ENCODE measurements at places on chromosomes 4 and X.

DNA sequence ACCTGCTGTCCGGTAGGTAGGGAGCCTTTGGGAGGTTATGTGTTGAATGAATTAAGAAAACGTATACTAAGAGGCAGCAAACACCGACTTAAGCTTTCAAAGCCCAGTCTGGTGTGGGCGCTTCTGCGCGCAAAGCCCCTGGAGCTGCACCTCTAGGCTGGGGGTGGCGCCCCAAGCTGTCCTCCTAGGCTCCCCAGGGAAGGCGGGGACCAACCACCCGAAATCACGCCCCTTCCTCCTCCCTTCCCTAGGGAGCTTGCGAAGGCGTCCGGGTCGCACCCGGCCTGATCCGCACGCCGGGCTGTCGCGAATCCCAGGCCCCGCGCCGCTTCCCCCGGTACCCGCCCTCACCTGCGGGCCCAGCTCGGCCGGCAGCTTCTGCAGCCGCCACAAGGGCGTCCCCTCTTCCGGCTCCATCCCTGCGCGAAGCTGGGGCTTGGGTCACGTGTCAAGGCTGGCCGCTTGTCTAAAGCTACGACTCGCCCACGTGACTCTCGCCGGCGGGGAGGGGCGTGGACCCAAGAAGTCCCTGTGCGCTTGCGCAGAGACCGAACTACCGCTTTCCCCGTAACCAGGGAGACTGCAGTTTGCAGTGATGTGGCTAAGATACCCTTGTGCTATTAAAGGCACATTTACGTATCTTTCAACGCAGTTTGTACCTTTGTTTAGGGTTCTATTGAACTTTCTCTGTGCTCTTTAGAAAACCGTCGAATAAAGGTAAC, at the start of gene COMMD8:
Gene COMMD8 (minus strand): TSS at position 468 of the 722 bp plus-strand sequence. CDS start 51 bp downstream, at position 417.
- DNase-seq = peak; percentile 83

DNA sequence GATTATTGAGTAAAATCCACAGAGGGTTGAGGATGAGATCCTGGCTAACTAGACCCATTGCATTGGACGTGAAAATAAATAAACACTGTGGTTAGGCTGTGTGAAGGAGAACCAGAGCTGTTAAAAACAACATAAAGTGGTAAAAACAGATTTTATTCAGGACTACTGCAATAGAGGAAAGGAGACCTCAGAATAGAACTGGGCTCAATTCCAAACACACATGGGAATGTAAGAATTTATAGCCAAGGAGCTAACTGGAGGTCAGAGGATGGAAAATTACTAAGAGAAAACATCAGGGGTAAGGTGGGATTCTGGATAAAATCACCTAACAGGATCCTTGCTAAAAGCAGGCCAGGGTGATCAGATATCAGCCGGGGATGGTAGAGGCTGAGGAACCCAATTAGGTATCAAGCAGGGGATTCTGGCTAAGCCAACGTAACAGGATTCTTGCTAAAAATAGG, 112.4 kb downstream of the RNF150 start:
- DNase-seq = no peak

DNA sequence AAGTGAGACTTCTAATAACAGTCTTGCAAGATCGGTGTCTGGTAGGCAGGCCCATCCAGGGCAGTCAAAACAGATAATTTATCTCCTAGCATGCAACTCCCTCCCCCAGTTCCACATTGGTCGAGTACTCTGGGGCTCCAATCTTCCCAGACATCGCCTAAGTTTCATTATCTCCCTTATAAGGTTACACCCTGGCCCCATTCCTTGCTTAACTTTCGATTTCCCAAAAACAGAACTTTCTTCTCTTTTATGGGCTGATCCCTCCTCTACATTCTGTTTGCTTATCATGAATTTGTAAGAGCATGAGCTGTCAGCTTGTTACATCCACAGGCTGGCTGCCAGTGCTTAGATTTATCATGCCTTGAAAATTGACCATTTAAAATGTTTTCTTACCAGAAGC, 471.3 kb downstream of the TECRL start:
- DNase-seq = no peak

- no peak for DNase-seq
Measured at GRCh38 chr4:129403848-129404247, 307.9 kb downstream of the C4orf33 start.

GRCh38 chr4:47238667-47239066, 207.3 kb downstream of the GABRB1 start:
- no peak for DNase-seq

GRCh38 chrX:71453056-71453455, 79.8 kb upstream of the OGT start:
- no peak for DNase-seq

GRCh38 chr4:148162991-148163390, 279.2 kb downstream of the NR3C2 start:
- no peak for DNase-seq

GRCh38 chr4:139266583-139267257, 13.3 kb downstream of the MGARP start:
- DNase-seq = peak; percentile 58

DNA sequence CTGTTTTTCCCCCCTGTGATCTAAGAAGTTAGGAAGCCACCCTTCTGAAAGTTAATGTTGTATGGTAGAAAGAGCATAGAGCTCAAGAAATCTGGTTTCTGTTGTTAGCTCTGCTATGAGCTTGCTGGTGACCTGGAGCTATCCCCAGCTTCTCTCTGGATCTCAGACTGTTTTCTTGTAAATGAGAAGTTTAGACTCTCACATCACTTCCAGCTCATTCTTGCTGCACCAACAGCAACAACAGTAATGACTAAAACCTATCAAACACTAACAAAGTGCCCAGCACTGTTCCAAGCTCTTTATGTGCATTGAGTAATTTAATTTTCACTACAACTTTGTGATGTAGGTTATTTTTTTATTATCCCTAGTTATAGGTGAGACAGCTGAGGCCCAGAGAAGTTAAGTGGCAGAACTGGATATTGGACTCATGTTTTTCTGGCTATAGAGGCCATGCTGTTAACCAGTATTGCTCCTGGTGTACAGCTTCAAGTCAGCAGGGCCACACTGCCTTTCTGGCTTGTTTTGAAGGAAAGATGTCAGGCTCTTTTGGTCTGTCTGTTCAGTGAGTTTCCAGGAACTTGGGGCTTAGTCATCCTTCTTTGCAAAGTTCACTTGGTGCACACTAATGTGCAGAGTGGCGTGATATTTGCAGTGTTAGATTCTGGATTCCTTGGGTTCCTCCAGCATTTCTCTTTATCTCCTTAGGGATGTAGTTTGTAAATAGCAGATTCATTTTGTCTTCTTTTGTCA, 27.8 kb upstream of the TMEM164 start:
- no peak for DNase-seq

GRCh38 chr4:151573474-151573873, 164.5 kb downstream of the FHIP1A start:
- DNase-seq = no peak

GRCh38 chr4:122712782-122713181, 19.7 kb upstream of the BBS12 start:
- DNase-seq = no peak

- peak; percentile 2 for DNase-seq
Measured at GRCh38 chrX:51148848-51149247, 183.8 kb upstream of the NUDT10 start.

DNA sequence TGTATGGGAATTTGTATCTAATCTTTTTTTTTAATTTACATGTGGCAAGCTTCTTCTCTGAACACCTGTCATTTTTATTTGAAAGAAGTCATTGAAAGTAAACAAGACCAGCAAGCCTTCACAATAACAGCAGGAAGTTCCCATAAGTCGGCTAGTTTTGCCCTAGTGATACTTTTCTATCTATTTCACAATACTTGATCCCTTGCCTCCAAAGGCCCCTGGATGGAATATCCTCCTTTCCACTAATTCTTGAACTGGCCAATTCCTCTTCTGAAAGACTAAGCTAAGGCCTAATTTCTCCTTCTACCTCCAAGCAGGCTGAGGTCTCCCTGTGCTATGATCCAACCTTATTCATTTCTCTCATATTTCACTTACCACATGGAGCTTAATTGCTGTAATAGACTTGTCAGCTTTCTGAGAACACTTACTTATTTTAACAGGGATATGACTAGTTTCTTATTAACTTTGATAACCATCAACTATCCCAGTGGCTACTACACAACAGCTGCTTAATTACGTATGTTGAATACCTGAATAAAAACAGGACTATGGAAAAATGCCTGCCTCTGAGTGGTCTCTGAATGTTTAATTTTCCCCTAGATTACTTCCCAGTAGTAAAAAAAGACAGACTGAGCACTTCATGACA, 194.2 kb downstream of the MAD2L1 start:
- DNase-seq = no peak

- no peak for DNase-seq
Measured at GRCh38 chr4:15500701-15501100, 31.0 kb downstream of the CC2D2A start.

- DNase-seq = no peak
Measured at GRCh38 chrX:53122013-53122412, 28.1 kb downstream of the KANTR start.

DNA sequence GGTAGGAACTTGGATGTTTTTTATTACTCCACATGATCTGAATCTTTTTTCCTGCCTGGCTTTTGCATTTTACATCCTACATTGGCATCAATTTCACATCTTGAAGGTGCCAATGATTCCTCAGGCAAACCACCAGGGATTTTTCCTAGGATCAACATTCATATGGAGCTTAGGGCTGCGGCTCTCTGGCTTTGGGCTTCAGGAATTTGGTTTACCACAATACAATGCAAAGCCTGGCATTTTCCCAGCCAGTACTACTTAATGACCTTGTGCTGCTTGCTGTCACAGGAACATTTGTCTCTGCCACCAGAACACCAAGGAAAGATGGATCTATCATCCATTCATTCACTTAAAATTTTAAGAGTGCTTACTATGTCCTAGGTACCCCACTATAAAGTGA, 180.7 kb downstream of the PDGFC start:
- no peak for DNase-seq

GRCh38 chrX:13092455-13092941, 48.1 kb upstream of the FAM9C start:
- no peak for DNase-seq

- DNase-seq = no peak
Measured at GRCh38 chr4:54712206-54712605, 54.4 kb downstream of the KIT start.

- DNase-seq = peak; percentile 52
Measured at GRCh38 chrX:119885554-119886428, 9.9 kb upstream of the AKAP14 start.

DNA sequence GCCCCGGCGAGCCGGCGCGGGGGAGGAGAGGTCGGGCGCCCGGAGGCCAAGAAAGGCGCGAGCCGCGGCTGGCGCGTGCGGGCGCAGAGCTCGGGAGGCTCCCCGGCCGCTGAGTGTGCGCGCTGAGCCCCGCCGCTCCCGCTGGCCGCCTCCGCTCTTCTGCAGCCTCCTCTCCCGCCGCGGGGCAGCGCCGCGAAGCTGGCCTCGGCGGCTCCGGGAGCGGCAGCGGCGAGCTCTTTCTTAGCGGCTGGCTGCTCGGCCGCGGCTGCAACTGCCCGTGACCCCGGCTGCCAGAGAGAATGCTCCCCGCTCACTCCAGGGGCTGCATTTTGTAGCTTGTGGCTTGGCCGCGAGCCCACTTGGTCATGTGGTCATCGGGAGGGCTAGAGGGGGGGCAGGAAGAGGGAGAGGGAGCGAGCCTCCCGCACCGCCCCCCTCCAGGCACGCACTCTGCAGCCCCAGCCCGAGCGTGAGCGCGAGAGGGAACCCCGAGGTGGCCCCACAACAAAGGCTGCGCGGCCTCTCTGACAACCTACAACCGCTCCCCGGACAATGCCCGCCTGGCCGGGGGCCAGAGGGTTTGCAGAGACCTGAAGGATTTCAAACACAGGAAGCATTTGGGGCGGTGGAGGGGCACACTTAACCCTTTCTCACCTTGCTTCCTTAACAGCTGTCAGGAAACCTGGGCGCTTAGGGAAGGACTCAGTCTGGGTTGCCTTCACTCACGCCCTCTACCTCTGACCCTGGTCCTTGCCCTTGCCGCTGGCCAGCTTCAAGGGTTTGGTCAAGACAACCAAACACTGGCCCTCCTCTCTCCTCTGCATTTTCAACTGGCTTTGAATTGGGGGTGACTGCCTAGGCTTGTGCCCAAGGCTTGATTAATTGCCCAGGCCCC, at the start of gene APLN:
Gene APLN (minus strand): TSS at position 305 of the 895 bp plus-strand sequence. CDS start 326 bp downstream, outside the sequence.
- DNase-seq = no peak

DNA sequence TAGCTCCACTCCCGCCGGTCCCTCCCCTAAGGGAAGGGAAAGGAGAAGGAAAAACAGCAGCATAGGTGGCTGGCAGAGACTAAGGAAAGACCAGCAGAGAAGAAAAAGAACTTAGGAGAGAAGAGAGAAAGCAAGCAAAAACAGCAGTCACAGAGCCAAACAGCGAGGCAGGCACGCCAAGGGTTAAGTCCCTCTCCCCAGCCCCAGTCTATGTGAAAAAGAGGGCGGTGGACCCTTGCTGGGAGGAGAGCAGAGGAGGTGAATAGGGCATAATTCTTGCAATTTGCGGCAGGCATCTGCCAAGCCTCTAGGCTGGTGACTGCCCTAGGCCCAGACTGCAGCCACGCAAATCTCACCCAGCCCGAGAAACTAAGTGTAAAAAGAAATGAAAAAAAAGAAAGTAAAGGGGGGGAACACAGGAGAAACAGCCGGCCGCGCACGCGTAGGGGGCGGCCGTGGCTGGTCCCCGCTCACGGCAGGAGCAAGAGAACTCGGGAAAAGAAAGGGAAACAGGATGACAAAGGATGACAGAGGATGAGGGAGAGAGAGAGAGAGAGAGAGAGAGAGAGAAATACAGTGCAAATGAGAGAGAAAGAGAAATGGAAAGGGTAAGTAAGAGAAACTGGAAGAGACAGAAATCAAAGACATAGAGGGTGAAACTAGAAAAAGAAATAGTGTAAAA, 48.6 kb downstream of the MAGEA9 start:
- DNase-seq = no peak

DNA sequence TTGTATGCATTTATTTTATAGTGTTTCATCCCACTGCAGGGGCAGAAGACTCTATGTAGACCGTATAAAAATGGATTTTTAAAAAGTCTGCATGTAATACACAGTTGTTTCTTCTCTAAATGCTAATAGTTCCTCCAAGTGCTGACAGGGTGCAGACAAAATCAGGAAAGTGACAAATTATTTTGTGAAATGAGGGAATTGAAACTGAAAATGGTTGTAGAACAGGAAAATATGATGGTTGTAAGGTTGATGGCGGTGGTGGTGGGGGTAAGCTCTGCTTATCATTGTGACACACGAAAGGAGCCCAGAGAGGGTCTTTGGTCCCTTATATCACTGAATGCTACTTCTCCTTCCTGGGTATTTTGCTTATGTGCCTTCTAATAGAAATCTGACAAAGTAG, 4.3 kb downstream of the IL15 start:
- DNase-seq = no peak

- no peak for DNase-seq
Measured at GRCh38 chrX:22340022-22340616, 67.4 kb downstream of the CBLL2 start.

DNA sequence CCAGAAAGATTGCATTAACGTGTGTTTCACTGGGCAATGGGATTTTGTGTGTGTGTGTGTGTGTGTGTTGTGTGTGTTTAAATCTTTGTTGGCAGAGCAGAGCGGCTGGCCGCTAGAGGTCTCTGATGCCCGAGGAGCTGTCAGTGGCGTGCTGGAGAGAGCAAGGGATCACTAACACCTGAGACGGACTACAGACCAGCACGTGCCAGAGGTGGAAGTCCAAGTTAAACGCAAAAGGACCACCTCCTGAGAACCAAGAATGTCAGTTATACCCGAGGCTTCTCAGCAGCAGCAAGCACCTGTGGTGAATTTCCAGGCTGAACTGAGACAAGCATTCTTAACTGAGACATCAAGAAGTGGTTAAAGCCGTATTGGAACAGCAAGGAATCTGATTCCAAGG, 9.0 kb upstream of the SLC25A14 start:
- DNase-seq = peak; percentile 17

GRCh38 chrX:110142096-110142495, 139.2 kb downstream of the TMEM164 start:
- DNase-seq = peak; percentile 87

All from COLO829 (cell line).